ENCODE measurements at places on chromosomes 7 and 10. TPM values are rescaled to one million over a fixed set of nuclear protein-coding genes. Genes with fewer than 3 reads are reported as not detected.

- no peaks in the 10 kb centered on the region for H3K27me3 ChIP-seq
- no peak for DNase-seq
- no peaks in the 10 kb centered on the region for H3K36me3 ChIP-seq
- H3K27ac ChIP-seq = no peak overlapping the region
Observed at GRCh38 chr10:69407621-69408301, 9.0 kb downstream of the TACR2 start.

DNA sequence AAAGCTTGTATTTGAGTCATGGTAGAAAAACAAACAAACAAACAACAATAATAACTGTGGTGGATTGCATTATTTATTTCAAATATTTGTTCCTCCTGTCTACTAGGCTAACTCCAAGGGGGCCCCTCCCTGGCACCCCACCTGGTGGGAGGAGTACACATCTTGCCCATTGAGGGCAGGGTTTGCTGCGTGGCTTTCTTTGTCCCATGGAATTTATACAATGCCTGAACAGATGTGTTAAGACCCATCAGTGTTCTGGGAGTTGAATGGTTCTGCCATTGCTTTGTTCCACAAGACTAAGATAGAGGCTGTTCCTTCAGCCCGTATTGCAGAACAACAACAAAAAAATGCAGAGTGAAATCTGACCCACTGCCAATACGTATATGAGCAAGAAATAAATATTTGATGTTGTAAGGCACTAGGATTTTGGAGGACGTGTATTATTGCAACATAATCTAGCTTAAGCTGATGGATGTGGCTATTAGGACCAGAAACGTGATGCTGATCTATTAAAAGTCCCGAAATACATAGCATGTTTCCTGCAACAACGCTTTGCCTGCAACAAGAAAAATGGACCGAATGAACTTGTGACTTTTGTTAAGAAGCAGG lies 119.1 kb upstream of the JCAD start:
- H3K4me3 ChIP-seq = no peak overlapping the region
- H3K27ac ChIP-seq = no peak overlapping the region
- no peaks in the 10 kb centered on the region for H3K4me1 ChIP-seq
- H3K27me3 ChIP-seq = no peaks in the 10 kb centered on the region
- DNase-seq = no peak

- H3K4me3 ChIP-seq = no peak overlapping the region
- no peak for DNase-seq
- no peaks in the 10 kb centered on the region for H3K27me3 ChIP-seq
- no peaks in the 10 kb centered on the region for H3K36me3 ChIP-seq
- no peak overlapping the region for H3K27ac ChIP-seq
- peaks cover 10% of the 10 kb centered on the region for H3K4me1 ChIP-seq
Observed at GRCh38 chr10:6198171-6198570, 4.6 kb upstream of the PFKFB3 start.

- DNase-seq = no peak
- H3K4me1 ChIP-seq = no peaks in the 10 kb centered on the region
- H3K27ac ChIP-seq = no peak overlapping the region
- H3K4me3 ChIP-seq = no peak overlapping the region
Observed at GRCh38 chr10:118220346-118220850, 121.7 kb downstream of the FAM204A start.

GRCh38 chr10:18082381-18082780 lies 57.8 kb upstream of the CACNB2 start:
- H3K36me3 ChIP-seq = no peaks in the 10 kb centered on the region
- H3K27me3 ChIP-seq = no peaks in the 10 kb centered on the region
- no peaks in the 10 kb centered on the region for H3K4me1 ChIP-seq

DNA sequence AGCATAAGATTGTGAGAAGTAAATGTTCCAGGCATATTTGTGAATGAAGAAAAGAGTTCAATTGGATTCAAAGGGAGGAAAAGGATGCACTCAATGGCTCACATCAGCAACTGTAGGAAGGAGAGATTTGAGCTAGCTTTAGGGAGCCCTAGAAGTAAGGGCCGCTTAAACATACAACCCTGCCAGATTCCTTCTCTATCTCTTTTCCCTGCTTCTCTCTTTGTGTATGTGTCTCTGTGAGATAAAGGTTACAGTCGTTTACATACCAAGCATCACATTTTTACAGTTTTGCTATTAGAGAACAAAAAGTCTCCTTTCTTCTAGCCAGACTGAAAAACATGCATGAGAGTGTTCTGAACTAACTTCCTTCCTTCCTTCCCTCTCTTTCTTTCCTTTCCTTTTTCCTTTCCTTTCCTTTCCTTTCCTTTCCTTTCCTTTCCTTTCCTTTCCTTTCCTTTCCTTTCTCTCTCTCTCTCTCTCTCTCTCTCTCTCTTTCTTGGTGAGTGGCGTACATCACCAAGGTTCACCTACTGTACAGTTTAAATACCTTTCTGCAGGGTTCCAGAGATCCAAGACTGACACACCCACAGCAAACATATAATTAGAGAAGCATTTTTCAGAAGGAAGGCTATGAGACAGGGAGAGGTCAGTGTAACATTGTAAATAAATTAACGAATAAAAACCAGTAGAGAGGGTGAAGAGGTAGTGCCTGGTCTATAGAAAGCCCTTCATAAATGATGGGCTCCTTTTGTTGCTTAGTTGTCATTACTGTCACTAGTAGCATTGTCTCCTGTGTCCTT lies 240.4 kb downstream of the ARL4A start:
- H3K27ac ChIP-seq = no peak overlapping the region
- DNase-seq = no peak
- H3K27me3 ChIP-seq = no peaks in the 10 kb centered on the region
- no peak overlapping the region for H3K4me3 ChIP-seq
- H3K36me3 ChIP-seq = no peaks in the 10 kb centered on the region

DNA sequence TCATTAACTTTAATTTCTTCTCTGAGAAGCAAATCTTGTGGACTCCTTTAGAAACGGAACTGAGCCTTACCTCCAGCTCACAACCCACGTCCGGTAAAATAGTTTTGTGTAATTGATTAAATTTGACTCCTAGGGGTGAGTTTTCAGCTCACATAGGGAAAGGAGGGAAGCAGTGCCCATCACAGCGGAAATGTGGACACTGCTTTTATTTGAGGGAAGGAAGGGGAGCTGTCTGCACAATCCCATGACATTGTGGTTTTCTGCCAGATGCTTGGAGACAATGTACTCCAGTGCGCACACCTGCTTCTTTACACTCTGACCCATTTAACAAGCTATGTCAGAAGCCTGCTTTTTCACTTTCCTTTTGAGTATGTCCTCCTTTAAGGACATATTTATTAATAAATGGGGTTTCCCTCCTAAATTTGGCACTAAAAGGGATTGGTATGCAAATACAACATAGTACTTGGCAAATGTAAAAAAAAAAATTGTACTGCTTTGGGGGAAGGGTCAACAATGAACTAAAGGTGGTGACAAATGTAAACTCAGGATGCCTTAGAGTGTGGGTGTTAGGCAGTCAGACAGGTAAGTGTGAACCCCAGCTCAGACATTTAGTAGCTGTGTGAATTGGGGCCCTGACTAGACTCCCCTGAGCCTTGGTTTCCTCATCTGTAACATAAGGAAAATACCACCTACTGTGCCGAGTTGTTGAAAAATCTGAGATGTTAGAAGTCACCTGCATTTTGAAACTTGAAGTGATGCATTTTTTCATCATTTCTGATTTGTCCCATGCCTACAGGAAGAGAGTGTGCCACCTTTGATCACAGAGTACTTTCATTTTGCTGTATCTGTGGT lies 90.2 kb upstream of the KLF6 start:
- no peaks in the 10 kb centered on the region for H3K27me3 ChIP-seq
- peak; percentile 74 for DNase-seq
- H3K27ac ChIP-seq = peak overlapping the region; percentile 91
- peak overlapping the region; percentile 44 for H3K4me3 ChIP-seq
- peaks cover 59% of the 10 kb centered on the region for H3K4me1 ChIP-seq

DNA sequence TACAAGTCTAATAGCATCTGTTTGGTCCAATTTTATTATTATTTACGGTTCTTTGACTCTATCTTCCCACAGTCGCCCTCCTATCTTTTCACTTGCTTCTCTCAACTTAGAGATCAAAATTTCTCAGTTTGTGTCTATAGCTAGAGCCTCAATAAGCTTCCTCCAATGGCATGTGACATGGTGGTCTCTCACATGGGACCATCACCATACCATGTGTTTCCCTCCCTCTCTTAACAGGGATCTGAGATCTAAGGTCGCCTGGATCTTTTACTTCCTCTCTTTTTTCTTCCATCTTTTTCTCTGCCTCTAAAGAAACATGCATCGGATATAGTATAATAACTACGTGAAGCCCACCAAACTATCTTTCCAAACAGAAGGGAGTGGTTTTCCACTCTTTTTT lies 1.8 kb downstream of the PKD2L1 start:
- no peaks in the 10 kb centered on the region for H3K36me3 ChIP-seq
- H3K4me3 ChIP-seq = no peak overlapping the region
- no peak for DNase-seq
- no peaks in the 10 kb centered on the region for H3K27me3 ChIP-seq
- no peak overlapping the region for H3K27ac ChIP-seq

DNA sequence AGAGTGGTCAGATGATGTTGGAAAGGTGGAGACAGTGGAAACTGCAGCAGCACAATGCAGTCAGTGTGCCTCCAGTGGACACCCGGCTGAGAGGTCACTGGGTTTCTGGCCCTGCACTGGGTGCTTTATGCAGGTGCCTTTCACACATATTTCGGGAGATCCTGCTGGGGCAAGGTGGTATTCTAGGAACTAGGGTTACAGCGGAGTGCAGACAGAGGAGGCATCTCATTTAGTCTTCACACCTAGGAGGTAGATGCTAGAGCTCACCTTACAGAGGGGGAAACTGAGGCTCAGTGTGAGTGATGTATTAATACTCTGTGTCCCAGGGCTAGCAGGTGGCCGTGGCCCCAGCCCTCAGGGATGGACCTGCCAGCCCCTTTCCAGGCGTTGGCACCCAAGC lies 103.9 kb upstream of the KCTD7 start:
- no peak overlapping the region for H3K27ac ChIP-seq
- H3K4me1 ChIP-seq = no peaks in the 10 kb centered on the region
- H3K4me3 ChIP-seq = no peak overlapping the region
- H3K27me3 ChIP-seq = no peaks in the 10 kb centered on the region
- H3K36me3 ChIP-seq = no peaks in the 10 kb centered on the region

- no peak overlapping the region for H3K27ac ChIP-seq
- H3K27me3 ChIP-seq = no peaks in the 10 kb centered on the region
- no peaks in the 10 kb centered on the region for H3K4me1 ChIP-seq
- no peaks in the 10 kb centered on the region for H3K36me3 ChIP-seq
- no peak for DNase-seq
- H3K4me3 ChIP-seq = no peak overlapping the region
Observed at GRCh38 chr10:113267619-113268562, 285.0 kb upstream of the HABP2 start.

Gene PPP1R17
- not detected for total RNA-seq

Gene CHAT
- not detected for total RNA-seq

Gene UNC5B
- 0.11 TPM for total RNA-seq

Gene COL26A1
- not detected for total RNA-seq
